ENCODE measurements at places on chromosomes 13 and 19. TPM values are rescaled to one million over a fixed set of nuclear protein-coding genes. Genes with fewer than 3 reads are reported as not detected.

GRCh38 chr19:10523135-10523636 is 5.9 kb upstream of the S1PR5 start:
- no peaks in the 10 kb centered on the region for H3K36me3 ChIP-seq
- no peak for DNase-seq
- H3K27ac ChIP-seq, result no peak overlapping the region
- no peak overlapping the region for H3K4me3 ChIP-seq
- peaks cover 6% of the 10 kb centered on the region for H3K4me1 ChIP-seq

The FCER2 gene
- total RNA-seq, result 0.19 TPM

DNA sequence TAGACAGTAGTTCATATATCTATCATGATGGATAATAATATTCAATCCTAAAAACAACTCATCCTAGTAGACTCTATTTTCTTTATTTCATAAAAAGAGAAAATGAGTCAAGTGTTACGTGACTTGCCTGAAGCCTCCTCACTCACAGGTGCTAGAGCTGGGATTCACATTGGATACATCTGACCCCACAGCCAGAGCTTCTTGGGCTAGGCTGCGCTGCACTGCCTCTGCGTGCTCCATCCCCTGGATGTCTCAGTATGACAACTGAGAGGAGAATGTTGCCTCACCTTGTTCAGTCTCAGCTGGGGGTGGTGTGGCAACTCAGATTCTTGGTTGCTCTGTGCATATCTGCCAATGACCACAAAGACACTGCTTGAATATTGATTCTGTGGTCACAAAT is 286.6 kb downstream of the LIG4 start:
- no peaks in the 10 kb centered on the region for H3K27me3 ChIP-seq
- DNase-seq, result no peak
- H3K4me1 ChIP-seq, result no peaks in the 10 kb centered on the region
- no peaks in the 10 kb centered on the region for H3K36me3 ChIP-seq

The ZNF296 gene
- total RNA-seq, result 0.15 TPM

The PDE4A gene
- total RNA-seq, result 12.6 TPM

DNA sequence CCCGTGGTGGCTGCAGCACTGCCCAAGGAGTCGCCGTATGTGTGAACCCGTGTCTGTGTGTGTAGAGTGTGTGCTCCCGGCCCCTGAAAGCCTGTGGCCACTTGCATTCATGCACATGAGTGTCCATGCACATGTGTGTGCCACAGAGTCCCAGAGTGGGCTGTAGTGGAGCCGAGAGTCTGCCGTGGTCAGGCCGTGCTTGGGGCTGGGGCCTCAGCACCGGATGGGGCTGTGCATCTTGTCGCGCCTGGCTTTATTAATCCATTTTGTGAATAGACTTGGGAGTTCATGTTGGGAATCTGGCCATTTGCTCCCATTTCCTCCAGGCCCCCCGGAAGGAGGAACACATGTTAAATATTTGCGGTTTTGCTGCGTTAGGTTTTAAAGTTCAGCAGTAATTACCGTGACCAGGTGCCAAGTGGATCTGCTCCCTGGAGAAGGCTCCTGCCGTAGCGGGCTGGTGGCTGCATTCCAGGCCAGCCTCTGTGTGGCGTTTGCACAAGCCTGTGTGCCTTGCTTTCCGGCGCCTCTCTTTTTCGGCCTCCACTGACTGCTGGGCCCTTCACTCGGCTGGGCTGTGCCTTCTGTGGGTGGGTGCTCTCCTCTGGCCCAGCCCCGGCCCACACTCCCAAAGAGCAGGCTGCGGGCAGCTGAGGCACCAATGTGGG is 69.2 kb upstream of the KCTD15 start:
- H3K27me3 ChIP-seq, result no peaks in the 10 kb centered on the region
- no peak for DNase-seq
- H3K36me3 ChIP-seq, result no peaks in the 10 kb centered on the region
- no peaks in the 10 kb centered on the region for H3K4me1 ChIP-seq
- no peak overlapping the region for H3K27ac ChIP-seq
- H3K4me3 ChIP-seq, result no peak overlapping the region

The TRPC4 gene
- 0.55 TPM for total RNA-seq

The SMIM44 gene
- not detected for total RNA-seq

The TYROBP gene
- total RNA-seq, result 73.8 TPM

- H3K27ac ChIP-seq, result no peak overlapping the region
- DNase-seq, result no peak
- H3K4me3 ChIP-seq, result no peak overlapping the region
- no peaks in the 10 kb centered on the region for H3K36me3 ChIP-seq
- H3K4me1 ChIP-seq, result no peaks in the 10 kb centered on the region
Observed at GRCh38 chr19:1351381-1351851, 32.3 kb upstream of the NDUFS7 start.

DNA sequence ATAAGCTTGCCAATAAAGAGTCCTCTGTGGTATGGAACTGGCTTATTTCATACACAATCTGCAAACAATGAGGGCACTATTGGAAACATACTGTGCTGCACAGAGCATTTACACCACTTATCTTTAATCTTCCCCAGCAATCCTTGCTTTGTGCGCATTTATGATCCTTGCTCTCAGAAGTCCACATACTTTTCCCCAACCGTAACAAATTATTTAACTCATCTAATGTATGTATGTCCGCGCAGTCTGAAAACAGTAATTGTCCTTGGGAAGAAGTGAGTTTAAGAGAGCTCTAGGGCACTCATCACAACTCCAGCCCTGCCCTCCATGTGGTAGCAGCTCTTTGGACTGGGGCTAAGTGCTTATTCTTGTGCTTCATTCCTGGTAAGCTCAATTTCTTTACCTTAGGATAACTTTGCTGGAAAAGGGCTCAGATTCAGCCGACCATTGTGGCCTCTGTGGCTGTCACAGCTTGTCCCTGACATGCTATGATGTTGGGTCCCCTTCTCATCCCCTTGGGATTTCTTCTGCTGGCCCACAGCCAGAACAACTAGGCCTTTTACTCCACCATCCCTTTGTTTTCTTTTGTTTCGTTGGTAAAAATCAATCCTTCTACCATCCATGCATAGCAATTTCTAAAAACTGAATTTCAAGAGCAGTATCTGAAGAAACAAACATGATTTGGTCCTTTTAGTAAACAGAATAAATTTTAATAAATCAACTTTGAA is 152.7 kb downstream of the TNFRSF19 start:
- no peaks in the 10 kb centered on the region for H3K4me1 ChIP-seq
- H3K27ac ChIP-seq, result no peak overlapping the region
- no peaks in the 10 kb centered on the region for H3K27me3 ChIP-seq
- no peak overlapping the region for H3K4me3 ChIP-seq
- no peaks in the 10 kb centered on the region for H3K36me3 ChIP-seq

- no peaks in the 10 kb centered on the region for H3K27me3 ChIP-seq
- H3K27ac ChIP-seq, result no peak overlapping the region
- H3K4me3 ChIP-seq, result no peak overlapping the region
- no peak for DNase-seq
- H3K4me1 ChIP-seq, result peaks cover 7% of the 10 kb centered on the region
- H3K36me3 ChIP-seq, result no peaks in the 10 kb centered on the region
Observed at GRCh38 chr13:80086304-80086721, 254.6 kb downstream of the SPRY2 start.

DNA sequence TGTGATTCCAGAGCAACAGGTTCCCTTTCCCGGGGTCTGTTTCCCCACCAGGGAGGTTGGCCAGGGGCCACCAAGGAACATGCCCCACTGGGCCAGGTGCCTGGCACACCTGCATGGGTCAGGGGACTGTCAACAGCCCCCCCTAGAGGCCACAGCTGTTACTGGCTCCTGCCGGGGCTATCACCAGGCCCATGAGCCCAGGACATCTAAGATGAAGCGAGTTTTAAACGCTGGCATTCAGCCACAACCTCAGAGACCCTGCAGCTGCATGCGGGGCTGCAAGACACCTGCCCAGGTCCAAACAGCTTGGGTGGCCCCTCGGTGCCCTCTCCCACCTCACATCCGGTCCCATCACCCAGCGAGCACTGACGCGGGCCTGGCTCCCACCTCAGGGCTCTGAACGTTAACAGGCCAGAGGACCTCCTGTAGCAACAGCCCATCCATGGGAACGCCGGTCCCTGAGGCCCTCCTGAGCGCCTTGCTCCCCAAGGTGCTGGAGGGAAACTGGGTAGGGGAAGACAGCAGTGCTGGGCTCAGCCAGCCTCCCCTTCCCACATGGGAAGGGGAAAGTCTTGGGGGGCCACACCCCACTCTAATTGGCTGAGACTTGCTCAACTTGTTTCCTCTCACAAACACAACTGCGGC is 12.0 kb downstream of the KHSRP start:
- no peak overlapping the region for H3K27ac ChIP-seq
- no peak for DNase-seq
- H3K4me3 ChIP-seq, result no peak overlapping the region
- H3K36me3 ChIP-seq, result peaks cover 8% of the 10 kb centered on the region
- no peaks in the 10 kb centered on the region for H3K27me3 ChIP-seq

The PDX1 gene
- 10.9 TPM for total RNA-seq

GRCh38 chr13:110648848-110649421 is 33.6 kb downstream of the NAXD start:
- H3K4me1 ChIP-seq, result no peaks in the 10 kb centered on the region
- no peaks in the 10 kb centered on the region for H3K27me3 ChIP-seq
- no peak for DNase-seq
- no peak overlapping the region for H3K27ac ChIP-seq
- H3K36me3 ChIP-seq, result no peaks in the 10 kb centered on the region
- no peak overlapping the region for H3K4me3 ChIP-seq

DNA sequence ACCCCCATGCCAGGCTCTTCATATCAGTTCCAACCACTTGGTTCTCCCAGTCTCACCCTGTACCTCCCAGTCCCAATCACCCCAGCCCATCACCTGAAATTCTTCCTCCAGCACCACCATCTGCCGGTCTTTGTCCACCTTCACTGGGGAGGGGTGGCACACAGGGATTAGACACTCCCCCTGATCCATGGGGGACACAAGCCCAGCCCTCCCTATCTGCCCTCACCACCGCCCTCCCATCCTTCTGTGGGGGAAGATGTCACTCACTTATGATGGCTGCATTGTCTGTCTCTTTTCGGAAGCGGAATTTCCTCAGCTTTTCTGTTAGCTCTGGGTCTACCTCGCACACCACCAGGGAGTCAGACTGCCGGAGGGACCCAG is 685 bp downstream of the GMFG start:
- peak overlapping the region; percentile 36 for H3K4me3 ChIP-seq
- no peaks in the 10 kb centered on the region for H3K4me1 ChIP-seq
- DNase-seq, result no peak
- H3K36me3 ChIP-seq, result no peaks in the 10 kb centered on the region
- H3K27ac ChIP-seq, result no peak overlapping the region

The FGF22 gene
- 0.25 TPM for total RNA-seq

The MRPS31 gene
- 8.7 TPM for total RNA-seq

GRCh38 chr13:31131470-31131961 is 30.2 kb downstream of the HSPH1 start:
- H3K4me1 ChIP-seq, result no peaks in the 10 kb centered on the region
- H3K4me3 ChIP-seq, result no peak overlapping the region
- no peaks in the 10 kb centered on the region for H3K27me3 ChIP-seq
- no peak for DNase-seq

- no peak overlapping the region for H3K27ac ChIP-seq
- H3K4me1 ChIP-seq, result no peaks in the 10 kb centered on the region
- no peaks in the 10 kb centered on the region for H3K27me3 ChIP-seq
- no peak for DNase-seq
- H3K36me3 ChIP-seq, result no peaks in the 10 kb centered on the region
Observed at GRCh38 chr19:49894011-49894664, 2.5 kb downstream of the IL4I1 start.

DNA sequence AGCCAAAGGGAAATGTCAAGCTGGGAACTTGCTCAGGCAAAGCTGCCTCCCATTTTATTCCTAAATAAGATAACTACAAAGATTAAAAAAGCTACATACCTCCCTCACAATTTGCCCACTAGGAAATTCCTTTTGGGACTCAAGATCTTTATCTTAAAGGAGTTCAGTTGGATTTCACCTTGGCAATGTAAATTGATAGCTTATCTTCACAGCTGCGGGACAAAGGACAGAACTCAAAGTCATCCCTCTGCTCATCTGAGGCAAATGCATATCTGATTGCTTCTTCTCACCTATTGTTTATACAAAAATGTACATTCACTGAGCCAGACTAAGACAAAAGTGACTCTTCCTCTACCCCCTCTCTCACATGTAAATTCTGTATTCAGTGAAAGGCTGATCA is 47.8 kb downstream of the FGF14 start:
- no peak overlapping the region for H3K4me3 ChIP-seq
- no peaks in the 10 kb centered on the region for H3K27me3 ChIP-seq
- no peaks in the 10 kb centered on the region for H3K36me3 ChIP-seq
- no peak for DNase-seq
- H3K27ac ChIP-seq, result no peak overlapping the region

Measured in pancreas (tissue), 10 donors.